ENCODE measurements at places on chromosomes 2 and 18. TPM values are rescaled to one million over a fixed set of nuclear protein-coding genes. Genes with fewer than 3 reads are reported as not detected.
A peak's percentile ranks its signal among the peaks of the same experiment; 100 is the strongest.

GRB14 gene
- not detected for total RNA-seq

COL3A1 gene
- total RNA-seq = 2,141 TPM

MC2R gene
- total RNA-seq = not detected

RAB27B gene
- total RNA-seq = 0.54 TPM

PSMA8 gene
- total RNA-seq = not detected

FBXO36 gene
- 2.3 TPM for total RNA-seq

CCDC74B gene
- 3.8 TPM for total RNA-seq

MAB21L4 gene
- not detected for total RNA-seq

DNA sequence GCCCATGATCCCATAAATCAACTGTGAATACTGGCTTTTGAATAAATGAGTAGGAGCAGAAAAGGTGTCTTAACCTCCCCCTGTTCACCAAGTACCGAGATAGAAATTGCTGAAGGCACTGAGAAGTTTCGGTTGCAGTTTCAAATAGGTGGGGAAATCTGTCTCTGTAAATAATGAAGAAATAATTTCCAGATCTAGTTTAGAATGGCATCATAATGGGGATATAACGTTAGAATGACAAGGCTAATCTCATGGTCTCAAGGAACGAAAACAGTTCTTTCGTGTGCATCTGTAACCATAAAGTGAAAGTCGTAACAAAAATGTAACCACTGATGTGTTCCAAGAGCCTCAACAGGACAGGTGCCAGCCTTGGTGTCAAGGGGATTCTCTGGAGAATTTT, 49.9 kb upstream of the TMEM18 start:
- DNase-seq = no peak

DNA sequence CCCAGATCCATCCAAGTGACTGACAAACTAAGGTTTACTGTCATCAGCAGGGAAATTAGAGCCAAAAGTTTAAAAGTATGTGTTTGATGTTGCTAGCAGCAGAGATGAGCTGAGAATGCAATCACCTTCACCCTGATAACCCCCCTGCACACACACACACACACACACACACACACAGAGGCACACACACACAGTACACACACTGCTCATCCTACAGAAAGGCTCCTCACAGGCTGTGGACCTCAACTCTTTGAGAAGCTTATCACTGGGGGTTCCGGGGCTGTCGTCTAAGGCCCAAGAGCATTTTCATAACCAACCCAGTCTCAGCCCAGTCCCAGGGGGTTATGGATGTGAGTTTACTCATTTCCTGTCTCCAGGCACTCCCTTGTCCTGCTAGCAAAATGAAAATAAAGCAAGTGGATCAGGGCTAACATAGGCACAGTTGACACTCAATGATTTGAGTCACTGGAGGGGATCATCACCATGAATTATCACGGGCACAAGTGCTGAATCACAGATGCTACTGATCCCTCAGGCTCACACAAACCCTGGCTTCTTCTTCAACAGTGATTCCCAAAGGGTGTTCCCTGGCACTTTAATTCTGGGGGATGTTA, 76.6 kb downstream of the ALK start:
- peak; percentile 67 for DNase-seq

DNA sequence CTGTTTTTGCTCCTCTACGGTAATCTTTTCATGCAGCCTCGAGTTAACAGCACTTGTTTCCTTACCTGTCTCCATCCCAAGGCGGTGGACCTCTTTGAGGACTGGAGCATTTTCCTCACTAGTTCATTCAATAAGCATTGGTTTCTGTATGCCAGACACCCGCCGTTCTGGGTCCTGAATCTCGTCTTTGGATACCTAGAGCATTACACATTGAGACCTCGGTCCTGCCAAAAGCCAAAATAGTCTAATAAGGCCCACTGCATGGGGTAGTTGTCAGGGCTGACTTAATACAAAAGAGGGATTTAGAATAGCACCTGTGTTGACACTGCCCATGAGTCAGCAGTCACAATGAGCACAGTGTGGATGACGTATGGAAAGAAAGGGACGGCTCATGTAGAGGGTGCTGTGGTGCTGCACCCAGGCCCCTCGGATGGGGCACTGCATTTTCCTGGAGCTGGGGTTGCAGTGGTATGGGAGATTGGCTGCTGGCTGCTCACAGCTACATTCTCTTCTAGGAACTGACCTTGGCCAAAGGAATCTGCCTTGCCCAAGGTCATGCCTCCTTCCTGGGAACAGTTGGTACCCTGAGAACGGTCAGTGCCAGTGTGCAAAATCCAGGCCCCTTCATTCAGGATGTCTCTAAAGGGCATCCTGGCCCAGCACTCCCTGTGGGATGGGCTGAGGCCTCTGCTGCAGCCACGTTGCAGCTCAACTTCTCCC, 126.9 kb upstream of the NCK2 start:
- no peak for DNase-seq

GRCh38 chr18:49911427-49911826, 98.1 kb upstream of the ACAA2 start:
- DNase-seq = no peak

DNA sequence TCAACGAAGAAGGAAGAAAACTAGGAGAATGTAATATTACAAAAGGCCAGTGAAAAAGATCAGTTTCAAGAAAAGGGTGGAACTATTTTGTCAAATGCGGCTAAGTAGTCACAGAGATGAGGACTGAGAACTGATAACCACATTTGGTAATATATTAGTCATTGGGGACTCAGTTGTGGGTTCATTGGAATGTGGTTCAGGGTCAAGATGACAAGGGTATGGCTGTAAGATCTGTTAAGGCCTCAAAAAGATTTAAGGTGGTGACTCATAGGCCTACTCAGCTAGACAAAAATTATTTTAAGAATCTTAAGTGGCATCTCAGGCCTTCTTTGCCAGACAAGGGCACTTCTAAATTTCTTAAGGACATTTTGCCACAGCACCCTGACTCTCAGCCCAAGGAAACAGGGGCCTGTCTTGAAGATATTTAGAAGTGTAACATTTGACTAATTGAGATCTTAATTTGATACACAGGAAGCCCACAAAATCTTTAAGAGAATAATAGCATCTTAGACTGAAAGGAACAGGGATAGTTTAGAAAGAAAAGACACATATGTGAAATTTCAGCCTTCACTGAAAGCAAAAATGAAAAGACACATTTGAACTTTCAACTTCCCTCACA, 81.3 kb downstream of the STRADB start:
- DNase-seq = peak; percentile 89

DNA sequence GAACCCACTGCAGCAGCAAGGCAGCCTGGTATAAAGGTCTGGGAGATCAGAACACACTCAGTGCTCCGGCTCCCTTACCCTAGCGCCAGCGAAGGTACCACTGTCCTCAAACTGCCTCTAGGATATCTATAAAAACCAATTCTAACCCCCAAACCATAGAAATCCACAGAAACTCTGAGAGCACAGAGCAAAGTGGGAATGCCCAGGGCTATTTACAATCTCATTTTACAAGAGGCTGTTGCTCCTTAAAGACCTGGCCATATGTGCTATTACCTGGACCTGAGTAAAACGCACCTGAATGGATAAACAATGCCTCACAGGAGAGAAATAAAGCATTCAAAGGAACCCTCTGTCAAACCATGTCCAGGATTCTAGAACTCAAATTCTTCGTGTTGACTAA, 4.3 kb downstream of the STK39 start:
- DNase-seq = no peak

- no peak for DNase-seq
Observed at GRCh38 chr2:129907256-129907998, 72.0 kb upstream of the RAB6C start.

DNA sequence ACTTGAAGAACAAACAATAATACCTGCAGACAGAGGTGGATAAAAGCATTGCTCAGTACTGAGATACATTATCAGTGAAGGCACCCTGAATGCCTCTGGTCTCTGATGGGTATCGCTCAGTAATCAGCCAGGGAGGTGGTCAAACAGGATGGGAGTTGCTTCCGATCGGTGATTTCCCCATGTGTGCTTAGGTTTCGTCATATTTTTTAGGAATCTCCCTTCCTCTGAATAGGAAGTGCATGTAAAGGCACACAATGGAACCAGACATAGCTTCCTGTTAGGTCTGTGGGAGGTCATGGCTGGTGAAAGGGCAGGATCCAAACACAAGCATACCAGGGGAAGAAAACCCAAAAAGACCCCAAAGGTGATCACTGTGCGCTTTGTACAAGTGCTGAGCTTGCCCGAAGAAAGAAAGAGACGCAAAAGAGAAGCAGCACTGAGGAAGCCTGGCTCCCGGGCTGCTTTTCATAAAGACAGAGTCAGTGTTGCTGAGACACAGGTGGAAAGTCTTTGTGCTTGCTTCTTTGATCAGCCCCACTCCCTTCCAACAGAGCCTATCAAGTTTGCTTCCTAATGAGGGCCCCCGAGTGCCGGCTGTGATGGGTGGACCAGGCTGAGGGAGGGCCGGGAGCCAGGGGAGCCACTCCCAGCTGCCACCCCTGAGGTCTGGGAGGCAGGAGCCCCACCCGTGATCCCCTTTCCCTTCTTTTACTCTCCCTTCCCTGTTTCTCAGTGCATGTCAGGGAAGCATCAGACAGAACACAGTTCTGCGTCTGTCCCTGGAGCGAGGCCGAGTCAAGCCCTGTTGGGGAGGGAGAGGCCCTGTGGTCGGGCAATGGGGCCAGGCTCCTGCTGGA, 138.2 kb downstream of the SH3RF3 start:
- no peak for DNase-seq

- no peak for DNase-seq
Observed at GRCh38 chr2:237653776-237654558, 26.6 kb downstream of the LRRFIP1 start.

DNA sequence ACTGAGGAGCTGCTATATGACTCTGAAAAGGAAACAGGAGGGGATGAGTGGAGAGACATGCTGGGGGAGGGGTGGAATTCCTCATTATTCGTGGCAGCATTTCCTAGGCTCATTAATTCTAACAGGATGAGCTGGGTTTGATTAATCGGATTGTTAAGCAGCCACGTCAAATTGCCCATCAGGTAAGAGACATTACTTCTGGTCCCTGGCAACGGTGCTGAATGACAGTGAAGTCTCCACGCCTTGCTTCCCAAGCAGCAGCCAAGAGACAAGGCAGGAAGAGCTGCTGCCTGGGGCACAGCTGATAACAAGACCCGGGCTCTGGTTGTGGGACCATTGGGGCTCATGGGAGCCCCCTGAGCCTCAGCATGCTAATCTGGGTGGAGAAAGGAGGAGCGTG, 86.6 kb downstream of the MARCHF4 start:
- DNase-seq = no peak

GRCh38 chr18:55318951-55319441, 269.0 kb downstream of the TCF4 start:
- DNase-seq = peak; percentile 67

GRCh38 chr2:162030363-162031190, 43.4 kb downstream of the DPP4 start:
- DNase-seq = no peak

DNA sequence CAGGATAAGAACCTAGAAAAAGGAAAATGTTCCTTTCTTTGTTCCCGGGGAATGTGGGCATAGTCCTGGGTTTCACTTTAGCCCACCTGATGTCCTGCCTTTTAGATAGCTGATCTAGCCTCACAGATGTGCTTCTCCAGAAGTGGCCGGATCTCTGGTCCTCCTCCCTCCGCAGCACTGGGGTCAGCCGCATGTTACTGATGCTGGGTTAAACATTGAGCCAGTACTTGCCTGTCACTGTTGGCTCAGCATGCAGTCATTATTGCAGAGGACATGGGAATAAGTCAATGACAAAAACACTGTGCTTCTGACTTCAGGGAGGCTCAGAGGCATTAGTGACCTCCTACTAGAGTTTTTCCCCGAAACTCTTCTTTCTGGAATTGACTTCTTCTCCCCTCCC, 27.6 kb downstream of the NCK2 start:
- no peak for DNase-seq
